ENCODE measurements at places on chromosomes 3 and 15.

- no peak for DNase-seq
These were observed 47.9 kb downstream of the SEMA3G start for GRCh38 chr3:52396907-52397591.

DNA sequence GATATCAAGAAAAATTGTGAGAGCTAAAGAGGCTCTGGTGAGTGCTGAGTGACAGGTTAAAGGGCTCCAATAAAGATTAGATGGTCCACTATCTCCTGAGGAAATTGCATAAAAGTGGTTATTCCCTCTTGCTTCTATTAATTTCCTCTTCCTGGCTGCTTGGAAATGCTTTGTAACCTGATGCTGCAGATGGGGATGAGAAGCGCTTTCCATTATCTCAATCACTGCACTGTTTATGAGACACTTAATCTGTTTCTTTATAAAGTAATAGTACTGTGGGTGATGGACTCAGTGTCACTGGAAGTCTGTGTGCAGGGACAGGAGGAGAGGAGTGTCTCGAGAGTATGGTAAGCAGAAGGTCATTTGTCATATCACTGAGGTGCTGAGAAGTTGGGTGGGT is 305.3 kb downstream of the EPHB1 start:
- DNase-seq = no peak

DNA sequence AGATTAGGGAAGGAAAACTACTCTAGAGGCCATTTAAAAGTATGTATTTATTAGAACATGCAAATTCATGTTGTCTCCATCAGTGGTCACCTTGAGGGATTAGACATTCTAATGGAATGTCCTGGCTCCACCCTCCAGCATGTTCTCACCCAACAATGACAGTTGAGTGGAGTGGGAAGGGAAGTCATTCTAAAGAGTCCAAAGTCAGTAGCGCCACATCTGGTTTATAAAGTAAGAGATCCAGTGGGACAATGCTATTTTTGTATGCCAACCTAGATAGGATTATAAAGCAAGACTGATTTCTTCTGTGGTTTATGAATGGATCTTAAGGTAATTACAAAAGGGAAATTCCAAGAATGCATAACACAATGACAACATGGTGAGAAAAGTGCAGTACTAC is 33.3 kb downstream of the SLC24A1 start:
- peak; percentile 60 for DNase-seq

- DNase-seq = peak; percentile 15
These were observed 32.5 kb downstream of the PLXNA1 start for GRCh38 chr3:127015282-127016042.

- DNase-seq = no peak
These were observed 1.4 kb downstream of the CYFIP1 start for GRCh38 chr15:22978691-22979237.

DNA sequence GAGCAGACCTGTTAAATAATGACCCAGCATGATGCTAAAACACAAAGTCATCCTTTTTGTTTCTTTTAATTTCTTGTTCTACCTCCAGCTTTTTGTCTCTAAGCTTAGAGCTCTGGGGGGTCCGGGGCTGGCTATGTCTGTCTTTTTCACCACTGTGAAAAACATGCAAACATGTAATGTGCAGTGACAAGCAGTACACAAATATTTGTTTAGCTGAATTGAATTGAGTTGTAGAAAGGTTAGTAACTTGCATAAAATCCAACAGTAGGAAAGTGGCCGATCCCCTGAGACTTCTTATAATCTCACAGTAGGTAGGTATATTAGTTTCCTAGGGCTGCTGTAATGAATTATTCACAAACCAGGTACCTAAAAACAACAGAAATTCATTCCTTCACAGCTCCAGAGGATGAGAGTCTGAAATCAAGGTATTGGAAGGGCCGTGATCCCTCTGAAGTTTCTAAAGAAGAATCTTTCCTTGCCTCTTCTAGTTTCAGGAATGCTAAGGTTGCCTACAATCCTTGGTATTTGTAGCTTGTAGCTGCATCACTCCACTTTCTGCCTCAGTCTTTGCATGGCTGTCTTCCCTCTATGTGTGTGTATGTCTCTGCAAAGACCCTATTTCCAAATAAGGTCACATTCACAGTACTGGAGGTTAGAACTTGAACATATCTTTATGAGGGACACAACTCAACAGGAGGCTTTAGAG is 32.7 kb downstream of the ARL14 start:
- DNase-seq = no peak

GRCh38 chr3:61591300-61591699 is 29.9 kb downstream of the PTPRG start:
- DNase-seq = no peak

GRCh38 chr3:31105438-31106077 is 211.1 kb upstream of the GADL1 start:
- DNase-seq = peak; percentile 98

DNA sequence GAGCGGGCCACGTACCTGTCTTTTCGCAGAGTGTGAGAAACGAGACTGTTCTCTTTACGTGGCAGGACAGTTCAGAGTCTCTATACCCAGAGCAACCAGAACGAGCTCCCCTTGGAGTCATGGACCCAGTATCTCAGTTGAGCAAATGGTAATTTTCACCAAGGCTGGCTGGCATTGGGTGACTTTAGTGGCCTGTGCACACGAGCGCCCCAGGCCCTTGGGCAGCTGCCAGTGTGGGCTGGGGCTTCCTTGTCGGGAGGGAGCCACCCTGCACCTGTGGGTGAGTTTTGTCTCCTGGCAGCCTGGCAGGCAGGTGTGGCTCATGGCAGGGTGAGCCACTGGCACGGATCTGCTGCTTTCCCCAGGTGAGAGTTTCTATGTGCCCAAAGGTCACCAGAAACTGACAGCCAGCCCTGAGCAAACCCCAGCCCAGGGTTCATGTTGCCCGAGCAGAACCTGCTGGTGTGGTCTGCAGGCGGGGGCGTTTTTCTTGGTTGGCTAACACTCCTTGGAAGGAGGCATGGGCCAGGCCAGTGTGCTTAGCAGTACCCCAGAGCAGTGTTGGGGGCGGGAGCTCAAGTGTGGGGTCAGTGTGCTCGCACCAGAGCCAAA is 135.0 kb downstream of the TJP1 start:
- DNase-seq = no peak

DNA sequence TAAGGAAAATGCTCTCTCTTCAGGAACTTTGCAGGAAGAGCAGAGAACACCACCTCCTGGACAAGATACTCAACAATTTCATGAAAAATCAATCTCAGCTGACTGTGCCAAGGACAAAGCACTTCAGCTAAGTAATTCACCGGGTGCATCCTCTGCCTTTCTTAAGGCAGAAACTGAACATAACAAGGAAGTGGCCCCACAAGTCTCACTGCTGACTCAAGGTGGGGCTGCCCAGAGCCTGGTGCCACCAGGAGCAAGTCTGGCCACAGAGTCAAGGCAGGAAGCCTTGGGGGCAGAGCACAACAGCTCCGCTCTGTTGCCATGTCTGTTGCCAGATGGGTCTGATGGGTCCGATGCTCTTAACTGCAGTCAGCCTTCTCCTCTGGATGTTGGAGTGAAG is 200.5 kb downstream of the AKAP13 start:
- DNase-seq = no peak

DNA sequence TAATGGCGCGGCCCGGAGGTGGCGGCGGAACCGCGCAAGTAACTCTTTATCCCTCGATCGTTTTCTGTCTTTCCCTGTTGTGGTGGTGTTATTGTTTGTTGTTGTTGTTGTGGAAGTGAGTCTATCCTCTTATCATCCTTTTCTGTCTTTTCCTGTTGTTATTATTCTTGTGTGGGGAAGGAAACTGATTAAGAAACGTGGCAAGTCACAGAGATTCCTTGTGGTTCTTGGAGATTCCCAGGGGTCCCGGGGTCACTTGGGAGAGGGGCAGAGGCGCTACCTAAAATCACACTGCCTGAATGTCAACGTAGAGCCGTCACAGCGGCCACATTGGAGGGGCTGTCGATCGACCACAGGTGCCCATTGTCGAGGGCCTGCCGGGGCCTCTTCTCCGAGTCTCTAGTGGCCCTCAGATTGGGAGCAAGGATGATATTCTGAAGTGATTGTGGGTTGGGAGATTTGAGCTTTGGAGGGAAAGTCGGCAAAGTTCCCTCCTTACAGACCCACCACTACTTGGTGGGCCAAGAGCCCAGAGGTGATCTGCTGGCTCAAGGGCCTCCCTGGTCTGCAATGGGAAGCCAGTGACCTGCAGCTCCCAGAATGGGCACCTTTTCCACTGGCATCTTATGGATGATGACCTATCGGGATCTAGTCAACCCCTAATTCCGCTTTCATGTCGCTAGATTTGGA is 790 bp downstream of the PARP14 start:
- no peak for DNase-seq

DNA sequence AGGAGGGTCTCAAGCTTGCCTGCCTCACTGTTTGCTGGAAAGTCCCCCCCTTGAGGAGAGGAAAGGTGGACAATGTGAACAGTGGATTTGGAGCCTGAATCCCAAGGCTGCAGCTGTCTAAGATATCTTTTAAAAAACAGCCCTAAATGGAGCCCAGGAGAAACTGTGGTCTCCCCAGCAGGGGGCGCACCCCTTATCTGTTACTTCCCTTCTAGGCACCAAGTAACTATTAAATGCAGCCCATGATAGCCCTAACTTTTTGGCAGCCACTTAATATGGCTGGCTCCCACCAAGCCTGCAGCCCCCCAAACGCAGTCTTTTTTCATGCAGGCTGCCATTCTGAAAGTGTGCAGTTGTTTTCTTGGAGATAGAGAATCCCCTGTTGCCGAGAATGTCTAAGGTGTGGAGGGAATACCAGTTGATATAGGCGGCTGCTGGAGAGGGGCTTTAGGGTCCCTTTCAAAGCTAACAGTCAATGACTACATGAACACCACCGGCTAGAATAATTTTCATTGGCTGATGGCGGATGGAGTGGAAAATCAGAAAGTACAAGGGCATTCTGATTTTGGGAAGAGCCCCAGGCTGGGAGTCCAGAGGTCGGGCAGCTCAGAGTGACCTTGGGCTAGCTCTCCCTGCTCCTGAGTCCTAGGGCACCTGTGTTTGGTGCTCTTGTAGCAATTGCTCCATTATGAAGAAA is 1.3 kb downstream of the RHCG start:
- DNase-seq = no peak

- DNase-seq = no peak
These were observed 763.4 kb upstream of the GRM7 start for GRCh38 chr3:6097556-6097955.

DNA sequence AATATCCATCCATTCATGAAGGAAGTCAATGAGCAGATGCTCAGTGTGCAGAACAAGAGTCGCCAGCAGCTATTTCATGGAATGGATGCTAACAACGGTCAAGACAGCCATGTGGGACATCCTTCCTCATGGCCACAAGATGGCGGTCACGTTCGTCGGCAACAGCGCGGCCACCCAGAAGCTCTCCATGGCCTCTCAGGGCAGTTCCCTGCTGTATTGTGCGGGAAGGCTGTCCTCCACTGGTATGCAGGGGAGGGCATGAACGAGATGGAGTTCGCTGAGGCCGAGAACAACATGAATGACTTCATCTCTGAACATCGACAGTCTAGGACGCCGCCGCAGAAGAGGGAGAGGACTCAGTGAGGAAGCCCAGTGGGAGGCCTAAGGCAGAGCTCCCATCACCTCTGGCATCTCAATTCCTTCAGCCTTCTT is 208.3 kb downstream of the TJP1 start:
- DNase-seq = no peak

DNA sequence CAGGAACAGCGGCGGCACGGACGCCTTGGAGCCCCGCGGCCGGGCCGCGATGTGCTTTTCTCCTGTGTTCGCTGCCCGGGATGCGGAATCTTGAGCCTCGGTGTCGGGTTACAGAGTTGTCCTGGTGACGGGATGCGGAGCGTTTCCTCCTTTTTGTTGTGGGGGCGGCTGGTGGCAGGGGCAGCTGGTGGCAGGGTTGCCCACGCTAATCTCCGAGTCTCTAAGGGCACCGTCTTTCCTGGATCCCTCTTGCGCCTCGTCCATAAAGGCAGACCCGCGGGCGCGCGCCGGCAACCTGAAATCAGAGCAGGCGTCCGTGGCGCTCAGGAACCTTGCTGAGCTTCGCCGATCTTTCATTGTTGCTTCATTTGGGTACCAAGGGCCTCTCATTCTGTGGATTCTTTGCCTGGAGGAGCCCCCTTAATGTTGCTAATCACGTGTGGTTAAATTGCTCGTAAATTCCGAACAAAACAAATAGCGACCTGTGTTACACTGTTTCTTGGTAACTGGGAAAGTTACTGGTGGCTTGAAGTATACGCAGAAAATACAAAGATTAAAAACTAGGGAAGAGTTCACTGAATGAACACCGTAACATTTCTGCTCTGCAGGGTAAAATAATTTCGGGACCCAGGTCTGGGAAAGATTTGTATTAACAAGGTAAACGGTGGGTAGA is 844 bp upstream of the PFN2 start:
- DNase-seq = no peak

- DNase-seq = peak; percentile 43
These were observed 108.6 kb downstream of the TMEM266 start for GRCh38 chr15:76168237-76168984.

- DNase-seq = no peak
These were observed 179.4 kb downstream of the RPLP1 start for GRCh38 chr15:69631978-69632377.

DNA sequence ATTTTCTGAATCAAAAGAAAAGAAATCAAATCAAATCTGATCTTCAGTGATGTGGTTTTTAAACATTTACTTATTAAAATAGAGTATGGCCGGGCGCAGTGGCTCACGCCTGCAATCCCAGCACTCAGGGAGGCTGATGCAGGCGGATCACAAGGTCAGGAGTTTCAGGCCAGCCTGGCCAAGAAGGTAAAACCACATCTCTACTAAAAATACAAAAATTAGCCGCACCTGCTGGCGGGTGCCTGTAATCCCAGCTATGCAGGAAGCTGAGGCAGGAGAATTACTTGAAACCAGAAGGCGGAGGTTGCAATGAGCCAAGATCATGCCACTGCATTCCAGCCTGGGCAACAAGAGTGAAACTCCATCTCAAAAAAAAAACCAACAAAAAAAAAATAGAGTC is 169.1 kb downstream of the ULK4 start:
- no peak for DNase-seq

GRCh38 chr3:51384726-51385473 is at the start of gene MANF:
Gene MANF (plus strand): TSS chr3:51385291. CDS start chr3:51385343, 52 bp downstream.
- DNase-seq = peak; percentile 98

DNA sequence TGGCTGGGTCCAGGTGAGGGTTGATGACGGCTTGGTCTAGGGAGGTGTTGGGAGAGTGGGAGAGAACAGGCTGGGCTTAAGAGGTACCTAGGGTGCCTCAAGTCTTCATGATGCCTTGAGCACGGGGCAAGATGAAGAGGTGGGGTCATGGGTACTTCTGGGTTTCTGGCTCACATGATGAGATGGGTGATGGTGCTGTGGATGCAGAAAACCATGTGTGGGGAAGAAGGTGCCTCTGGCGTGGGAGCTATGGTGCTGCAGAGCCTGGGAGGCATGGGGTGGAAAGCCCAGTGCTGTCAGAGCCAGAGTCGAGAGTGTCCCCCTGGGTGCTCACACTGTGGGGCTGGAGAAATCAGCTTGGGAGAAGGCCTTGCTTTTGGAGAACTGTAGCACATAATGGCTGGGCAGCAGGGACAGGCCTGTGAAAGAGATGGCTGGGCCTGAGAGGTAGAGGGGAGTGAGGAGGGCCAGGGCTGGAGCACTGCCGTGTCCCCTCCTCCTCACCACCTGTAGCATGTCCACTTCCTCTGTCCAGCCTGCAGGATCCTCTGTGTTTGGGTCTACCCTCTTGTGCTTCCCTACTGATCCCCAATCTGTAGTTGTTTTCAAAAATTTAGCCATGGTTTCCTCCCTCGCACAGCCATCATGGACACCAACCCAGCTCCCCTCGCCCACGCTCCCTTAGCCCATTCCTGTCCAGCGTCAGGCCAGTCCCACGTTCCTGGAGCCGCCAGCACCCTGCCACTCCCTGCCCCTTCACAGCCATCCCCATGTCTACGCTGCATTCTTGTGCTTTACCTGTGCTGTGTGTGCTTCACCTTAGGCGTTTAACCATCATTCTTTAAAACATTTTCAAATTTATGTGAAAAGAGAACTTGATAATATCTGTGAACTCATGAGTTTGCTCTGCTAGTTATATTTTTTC is 132.0 kb downstream of the EEFSEC start:
- DNase-seq = no peak
